Fibroblast of lung (primary cell): ENCODE measurements at places on chromosomes 16 and 17. TPM values are rescaled to one million over a fixed set of nuclear protein-coding genes. Genes with fewer than 3 reads are reported as not detected.

The KRT27 gene
- not detected in 2 replicates for total RNA-seq

The ABCA6 gene
- total RNA-seq = 12.9 and 23.1 TPM in 2 replicates

The CAVIN1 gene
- 331 and 372 TPM in 2 replicates for total RNA-seq

The TEDC2 gene
- total RNA-seq = 1.0 and 1.7 TPM in 2 replicates

The DDX42 gene
- total RNA-seq = 53.4 and 61.8 TPM in 2 replicates

The KRTAP4-9 gene
- total RNA-seq = not detected in 2 replicates

The CCL13 gene
- total RNA-seq = under 0.01 TPM in 1 of 2 replicates, not detected in the other

The VAC14 gene
- total RNA-seq = 18.5 and 29.2 TPM in 2 replicates

The BICDL2 gene
- not detected in 2 replicates for total RNA-seq

The HAS3 gene
- total RNA-seq = 0.26 and 0.33 TPM in 2 replicates

The KRTAP4-4 gene
- total RNA-seq = not detected in 2 replicates

The FADS6 gene
- total RNA-seq = not detected in 2 replicates

The CLDN7 gene
- total RNA-seq = 2.6 and 17.2 TPM in 2 replicates

The KCTD19 gene
- total RNA-seq = under 0.01 and 0.17 TPM in 2 replicates

The EFCAB13 gene
- total RNA-seq = 9.2 and 10.0 TPM in 2 replicates

The HSD17B1 gene
- 2.1 and 2.6 TPM in 2 replicates for total RNA-seq

The AOC2 gene
- 0.26 and 0.33 TPM in 2 replicates for total RNA-seq

The ZNF200 gene
- total RNA-seq = 8.0 and 8.1 TPM in 2 replicates

The CUEDC1 gene
- 6.2 and 11.9 TPM in 2 replicates for total RNA-seq

The EMP2 gene
- total RNA-seq = 17.2 and 22.5 TPM in 2 replicates

The PRSS33 gene
- total RNA-seq = not detected in 2 replicates

The SMIM22 gene
- not detected in 2 replicates for total RNA-seq
